RPMI7951 (cell line): ENCODE measurements at places on chromosomes 5 and 9. TPM values are rescaled to one million over a fixed set of nuclear protein-coding genes. Genes with fewer than 3 reads are reported as not detected.

BHMT gene
- total RNA-seq, result not detected in 2 replicates

DNA sequence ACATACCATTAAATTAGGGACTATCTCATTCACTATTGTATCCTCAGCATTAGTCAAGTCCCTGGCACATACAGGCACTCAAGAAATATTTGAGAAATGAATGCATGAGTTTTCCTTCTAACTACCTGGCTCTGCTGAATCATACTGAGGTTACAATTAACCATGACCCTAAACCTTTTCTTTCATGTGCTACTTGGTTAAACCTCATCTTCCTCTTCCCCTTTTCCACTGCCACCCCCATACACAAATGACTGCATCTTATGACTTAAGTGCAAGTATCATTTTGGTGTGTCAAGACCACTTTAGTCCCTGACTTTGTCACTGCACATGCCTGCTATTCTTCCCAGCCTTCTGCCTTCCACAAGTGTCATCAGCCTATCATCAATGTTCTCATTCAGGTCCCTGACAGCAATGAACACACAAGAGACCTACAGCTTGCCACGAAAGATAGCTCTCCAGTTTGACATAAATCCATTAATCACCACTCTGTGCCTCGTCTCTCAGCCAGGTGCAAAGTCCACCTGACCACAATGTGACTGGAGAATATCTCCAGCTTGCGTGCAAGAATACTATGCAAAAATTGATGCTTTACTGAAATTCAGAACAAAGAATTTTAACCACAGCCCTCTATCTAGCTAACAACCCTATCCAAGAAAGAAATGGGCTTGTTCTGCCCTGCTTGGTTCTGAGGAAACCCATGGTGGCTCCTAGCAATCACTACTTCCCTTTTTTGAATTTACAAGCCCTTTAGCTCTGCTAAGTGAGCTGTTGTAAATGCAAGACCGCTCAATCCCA is 74.5 kb downstream of the MAPKAP1 start:
- DNase-seq, result no peak

PHPT1 gene
- 88.7 and 92.2 TPM in 2 replicates for total RNA-seq

PRR16 gene
- 0.78 and 1.3 TPM in 2 replicates for total RNA-seq

SPATA31C1 gene
- not detected in 2 replicates for total RNA-seq

ZNF454 gene
- total RNA-seq, result not detected in 2 replicates

- DNase-seq, result peak; percentile 6
Measured at GRCh38 chr5:33556330-33557328, 115.9 kb downstream of the TARS1 start.

AGXT2 gene
- not detected in 2 replicates for total RNA-seq

DNA sequence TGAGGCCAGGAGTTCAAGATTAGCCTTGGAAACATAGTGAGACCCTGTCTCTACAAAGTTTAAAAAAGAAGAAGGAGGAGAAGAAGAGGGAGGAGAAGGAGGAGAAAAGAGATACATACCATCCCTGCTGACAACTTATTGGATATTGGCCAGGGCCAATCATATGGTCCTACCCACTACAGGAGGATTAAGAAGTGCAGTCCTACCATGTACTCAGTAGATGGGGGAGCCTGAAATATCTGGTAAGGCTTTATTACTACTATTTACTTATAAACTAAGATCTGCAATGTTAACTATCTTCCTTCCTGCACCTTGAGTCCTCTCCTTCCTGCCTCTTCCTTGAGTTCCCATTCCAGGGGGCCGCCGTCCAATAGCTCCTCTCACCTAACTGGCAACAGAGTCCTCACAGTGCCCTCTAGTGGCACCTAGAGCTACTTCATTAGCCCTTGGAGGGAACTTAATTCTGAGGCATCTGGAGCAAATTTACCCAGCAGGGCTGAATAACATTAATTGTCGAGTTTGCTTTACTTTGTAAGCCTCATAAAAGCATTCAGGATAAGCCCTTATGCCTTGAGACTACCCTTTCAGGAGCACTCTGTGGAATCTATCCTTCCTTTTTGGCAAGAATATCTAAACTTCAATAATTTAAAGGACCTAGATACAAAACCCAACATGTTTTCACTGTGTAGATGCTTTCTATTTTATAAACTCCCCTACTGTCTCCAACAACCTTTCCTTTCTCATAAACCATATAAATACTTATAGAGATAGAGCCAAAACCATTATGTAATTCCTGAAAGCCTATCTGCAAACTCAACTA is 39.1 kb upstream of the RANBP6 start:
- peak; percentile 70 for DNase-seq

PRDM9 gene
- not detected in 2 replicates for total RNA-seq

- peak; percentile 37 for DNase-seq
Measured at GRCh38 chr5:100827481-100827889, 75.6 kb downstream of the ST8SIA4 start.

DNA sequence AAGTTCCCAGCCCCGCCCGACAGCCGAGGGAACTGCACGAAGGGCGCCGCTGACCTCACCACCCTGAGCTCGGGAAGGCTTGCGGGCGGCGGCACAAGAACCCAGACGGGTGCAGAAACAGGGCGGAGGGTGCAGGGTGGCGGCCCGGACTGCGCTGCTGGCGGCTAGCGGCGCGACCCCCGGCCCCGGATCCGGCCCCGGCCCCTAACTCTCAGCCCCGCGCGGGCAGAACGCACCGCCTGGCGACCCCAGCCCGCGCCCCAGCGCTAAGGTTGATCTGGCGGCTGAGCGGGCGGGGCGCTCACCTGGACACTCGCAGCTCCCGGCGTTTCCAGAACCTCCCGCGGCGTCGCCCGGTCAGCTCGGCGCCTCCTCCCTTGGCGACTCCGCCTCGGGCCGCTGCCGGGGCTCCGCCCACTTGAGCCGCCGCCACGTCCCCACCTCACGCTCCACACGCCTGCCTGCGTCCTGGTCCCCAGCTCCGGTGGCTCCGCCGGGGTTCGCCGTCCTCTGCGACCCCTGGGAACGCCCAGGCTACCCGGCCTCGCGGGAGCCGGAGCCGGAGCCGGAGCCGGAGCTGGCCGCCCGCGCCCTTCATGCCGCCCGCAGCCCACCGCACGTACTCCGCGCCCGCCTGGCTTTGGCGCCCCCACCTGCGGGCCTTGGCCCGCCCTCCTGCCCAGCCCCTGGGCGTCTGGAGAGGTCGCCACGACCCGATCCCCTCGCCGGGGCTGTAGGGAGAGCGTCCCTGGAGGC is at the start of gene P4HA2:
P4HA2 (minus strand) TSS at position 369 of the 756 bp plus-strand sequence. CDS start 9,227 bp downstream, outside the sequence.
- peak; percentile 74 for DNase-seq

- DNase-seq, result no peak
Measured at GRCh38 chr5:83265318-83265717, 188.0 kb downstream of the XRCC4 start.

DNA sequence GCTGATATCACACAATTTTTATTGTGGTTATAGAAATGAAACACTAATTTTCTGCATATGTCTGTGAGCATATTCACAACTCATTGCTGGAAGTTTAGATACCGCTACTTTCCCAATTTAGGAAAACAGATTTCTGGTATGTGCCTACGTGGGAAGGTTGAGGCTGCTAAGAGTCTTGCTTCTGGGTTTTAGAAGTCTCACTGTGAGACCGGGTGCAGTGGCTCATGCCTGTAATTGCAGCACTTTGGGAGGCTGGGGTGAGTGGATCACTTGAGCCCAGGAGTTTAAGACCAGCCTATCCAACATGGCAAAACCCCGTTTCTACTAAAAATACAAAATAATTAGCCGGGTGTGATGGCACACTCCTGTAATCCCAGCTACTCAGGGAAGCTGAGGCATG is 39.6 kb downstream of the UBAP1 start:
- DNase-seq, result no peak

SMIM33 gene
- not detected in 2 replicates for total RNA-seq

DNA sequence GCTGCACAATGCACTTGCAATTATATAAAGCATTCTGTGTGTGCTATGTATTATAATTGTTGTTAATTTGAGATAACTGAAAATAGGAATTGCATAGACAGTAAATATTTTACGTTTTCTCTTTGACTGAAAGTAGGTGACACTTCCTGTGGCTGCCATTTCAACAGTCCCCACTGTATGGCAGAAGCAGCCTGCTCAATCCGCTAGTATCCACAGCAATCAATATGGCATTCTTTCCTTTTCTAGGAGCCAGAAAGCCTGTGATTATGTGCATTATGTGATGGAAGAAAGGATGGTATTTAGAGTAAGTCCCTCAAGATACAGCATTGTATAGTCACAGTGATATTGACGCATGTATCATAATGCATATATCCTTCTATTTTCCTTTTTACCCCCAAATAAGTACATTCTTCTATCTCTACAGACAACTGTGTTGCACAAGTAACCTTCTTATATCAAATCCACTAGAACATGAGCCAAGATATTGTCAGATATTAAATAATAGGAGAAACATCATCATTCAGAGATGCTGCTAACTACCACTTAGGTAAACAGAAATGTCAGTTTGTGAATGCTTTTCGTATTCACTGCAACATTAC is 59.7 kb downstream of the CARTPT start:
- DNase-seq, result peak; percentile 49

GRCh38 chr5:61706751-61707150 is 374.7 kb downstream of the ZSWIM6 start:
- DNase-seq, result no peak

DNA sequence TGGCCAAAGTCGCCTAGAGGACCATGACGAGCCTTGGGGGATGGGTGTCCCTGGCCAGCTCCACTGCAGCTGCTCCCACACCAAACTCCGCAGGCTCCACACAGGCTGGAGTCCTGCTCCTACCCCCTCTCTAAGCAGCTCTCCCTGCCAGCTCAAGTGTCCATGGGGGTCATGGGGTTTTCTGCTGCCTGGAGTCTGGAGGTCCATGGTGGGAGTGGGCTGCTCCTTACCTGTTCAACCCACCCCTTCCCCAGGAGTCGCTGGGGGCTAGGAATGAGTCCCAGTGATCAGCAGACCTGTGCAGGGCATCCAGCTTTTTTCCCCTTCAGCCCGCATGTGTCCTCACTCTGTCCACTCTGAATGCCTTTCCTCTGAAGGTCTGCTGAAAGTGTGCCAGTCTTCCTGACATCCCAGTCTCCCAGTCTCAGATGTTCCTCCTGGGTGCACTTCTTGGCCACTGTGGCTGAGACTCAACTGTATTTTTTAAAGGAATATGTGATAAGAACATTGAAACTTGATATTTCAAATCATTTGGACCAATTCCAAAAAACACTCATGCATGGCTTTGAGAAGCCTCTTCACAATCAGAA is 261.3 kb upstream of the ANKH start:
- no peak for DNase-seq

DNA sequence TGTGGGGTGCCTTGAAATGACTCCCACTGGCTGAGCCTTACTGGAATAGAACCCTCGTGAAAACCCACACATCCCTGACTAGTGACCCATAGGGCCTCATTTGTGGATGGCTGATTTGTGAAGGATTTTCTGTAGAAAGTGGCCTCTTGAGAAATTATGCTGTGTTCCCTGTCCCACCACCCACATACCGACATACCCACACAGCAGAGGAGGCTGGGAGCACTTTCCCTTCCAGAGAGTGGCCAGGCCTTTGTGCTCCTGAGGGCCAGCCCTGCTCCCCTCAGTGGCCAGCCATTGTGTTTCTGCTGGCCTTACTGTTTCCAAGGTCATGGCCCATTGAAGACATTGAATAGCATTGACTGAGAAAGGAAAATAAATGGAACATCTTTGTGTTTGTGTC is 29.6 kb downstream of the IL9 start:
- DNase-seq, result no peak

- DNase-seq, result no peak
Measured at GRCh38 chr5:30523061-30523460, 670.4 kb upstream of the CDH6 start.

EQTN gene
- total RNA-seq, result not detected in 2 replicates

DNA sequence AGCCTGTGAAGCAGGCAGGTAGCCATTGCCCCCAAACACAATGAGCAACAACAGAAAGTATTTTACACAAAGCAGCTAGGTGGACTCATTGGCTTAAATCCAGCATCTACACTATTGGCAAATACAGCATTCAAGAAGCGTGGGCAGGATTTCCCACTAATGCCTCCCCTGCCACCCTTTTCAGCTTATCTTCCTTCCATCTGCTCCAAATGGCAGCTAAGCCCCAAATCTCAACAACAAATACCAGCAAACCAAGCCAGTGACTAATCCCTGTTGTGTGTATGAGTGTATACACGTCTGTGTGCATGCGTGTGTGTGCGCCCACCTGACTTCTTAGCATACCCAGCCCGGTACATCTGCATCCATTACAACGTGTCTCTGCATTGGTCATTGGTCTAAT is 151.2 kb upstream of the WWC1 start:
- no peak for DNase-seq

SEPTIN8 gene
- 34.3 and 44.8 TPM in 2 replicates for total RNA-seq

DNA sequence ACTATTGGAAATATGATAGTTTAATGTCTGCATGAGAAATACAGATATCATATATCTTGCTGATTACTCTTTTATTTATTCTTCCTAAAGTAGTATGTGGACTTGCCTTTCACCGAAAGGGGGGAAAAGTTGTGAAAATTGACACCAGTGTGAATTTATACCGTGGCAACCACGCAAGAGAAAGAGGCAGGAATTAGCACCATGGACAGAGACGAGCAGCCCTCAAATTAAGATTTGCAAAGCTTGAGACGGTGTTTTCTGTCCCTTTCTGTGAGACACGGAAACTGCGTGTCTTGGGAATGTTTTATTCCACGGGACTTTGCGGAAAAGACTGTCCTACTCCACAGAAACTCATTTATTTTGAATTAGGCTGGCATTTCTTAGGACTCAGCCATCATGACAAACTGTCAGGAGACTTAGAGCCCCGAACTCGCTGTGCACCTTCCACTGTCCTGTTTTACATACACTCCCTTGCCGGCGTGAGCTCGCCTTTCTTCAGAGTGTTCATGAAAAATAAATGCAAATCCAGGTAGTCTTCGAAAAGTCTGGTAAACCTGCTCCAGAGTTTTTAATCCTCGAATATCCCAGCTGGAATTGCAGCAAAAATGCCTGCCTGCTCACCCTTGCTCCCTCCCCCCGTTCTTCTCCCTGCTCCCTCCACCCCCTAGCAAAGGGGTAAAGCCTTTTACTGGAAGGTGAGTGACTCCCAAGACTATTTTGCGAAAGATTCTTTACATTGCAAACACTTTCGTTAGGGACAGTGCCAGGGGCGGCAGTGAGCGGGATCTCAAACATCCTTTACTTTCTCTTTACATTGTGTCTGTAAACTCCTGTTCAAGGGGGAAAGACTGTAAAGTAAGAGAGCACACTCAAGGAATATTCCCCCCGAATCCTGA is 3.8 kb upstream of the ELAVL2 start:
- DNase-seq, result peak; percentile 34

- no peak for DNase-seq
Measured at GRCh38 chr5:171419688-171420430, 412 bp downstream of the FGF18 start.

FSD1L gene
- 6.0 and 7.2 TPM in 2 replicates for total RNA-seq

- DNase-seq, result no peak
Measured at GRCh38 chr5:154520861-154521453, 42.9 kb upstream of the HAND1 start.

DNA sequence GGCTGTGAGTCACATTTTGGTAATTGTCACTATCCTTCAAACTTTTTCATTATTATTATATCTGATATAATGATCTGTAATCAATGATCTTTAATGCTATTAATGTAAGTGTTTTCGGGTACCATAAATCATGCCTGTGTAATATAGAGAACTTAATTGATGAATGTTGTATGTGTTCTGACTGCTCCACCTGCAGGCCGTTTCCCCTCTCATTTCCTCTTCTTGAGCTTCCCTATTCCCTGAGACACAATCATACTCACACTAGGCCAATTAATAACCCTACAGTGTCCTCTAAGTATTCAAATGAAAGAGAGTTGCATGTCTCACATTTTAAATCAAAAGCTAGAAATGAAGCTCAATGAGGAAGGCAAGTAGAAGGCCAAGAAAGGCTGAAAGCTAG is 420.9 kb upstream of the SGCD start:
- no peak for DNase-seq

CNTNAP3 gene
- 0.12 and 0.39 TPM in 2 replicates for total RNA-seq

- peak; percentile 54 for DNase-seq
Measured at GRCh38 chr9:79353856-79354520, 217.8 kb upstream of the TLE4 start.

- DNase-seq, result no peak
Measured at GRCh38 chr5:161751265-161751664, 65.7 kb downstream of the GABRA6 start.
